ENCODE measurements at places on chromosomes 3 and 15.
A peak's percentile ranks its signal among the peaks of the same experiment; 100 is the strongest.

GRCh38 chr3:25493246-25493645 lies 65.2 kb downstream of the RARB start:
- peak; percentile 84 for DNase-seq

DNA sequence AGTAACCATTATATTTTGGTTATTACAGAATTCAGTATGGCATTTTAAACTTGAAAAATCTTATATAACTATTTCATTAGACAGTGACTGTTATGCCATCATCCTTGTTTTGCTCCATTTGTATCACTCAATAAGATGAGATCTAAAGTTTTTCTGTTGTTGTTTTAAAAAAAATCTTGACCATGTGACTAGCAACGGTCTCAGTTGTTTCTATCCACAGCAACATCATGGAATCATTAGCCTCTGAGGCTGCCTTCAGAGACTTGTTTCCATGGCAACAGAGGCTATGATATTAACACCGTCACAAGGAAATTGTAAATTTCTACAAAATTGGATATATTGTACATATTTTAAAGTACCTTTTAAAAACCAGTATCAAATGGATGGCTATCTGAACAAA lies 129.8 kb downstream of the DLG1 start:
- DNase-seq, result peak; percentile 56

DNA sequence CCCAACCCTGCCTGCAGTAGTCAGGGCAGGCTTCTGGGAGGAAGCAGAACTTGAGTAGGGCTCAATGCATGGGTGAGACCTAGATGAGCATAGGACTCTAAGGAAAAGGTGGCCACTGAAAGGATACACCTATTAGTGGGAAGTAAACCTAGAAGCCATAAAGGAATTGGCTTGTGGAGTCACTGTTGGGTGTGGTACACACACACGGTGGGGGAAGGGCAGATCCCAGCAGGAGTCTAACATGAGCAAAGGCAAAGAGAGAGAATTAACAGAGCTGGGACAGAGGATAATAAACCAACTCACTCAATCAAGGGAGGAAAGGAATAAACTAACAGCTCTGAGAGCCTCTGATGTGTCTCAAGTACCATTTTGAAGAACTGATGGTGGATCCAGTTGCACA lies 23.1 kb downstream of the DAPK2 start:
- no peak for DNase-seq

DNA sequence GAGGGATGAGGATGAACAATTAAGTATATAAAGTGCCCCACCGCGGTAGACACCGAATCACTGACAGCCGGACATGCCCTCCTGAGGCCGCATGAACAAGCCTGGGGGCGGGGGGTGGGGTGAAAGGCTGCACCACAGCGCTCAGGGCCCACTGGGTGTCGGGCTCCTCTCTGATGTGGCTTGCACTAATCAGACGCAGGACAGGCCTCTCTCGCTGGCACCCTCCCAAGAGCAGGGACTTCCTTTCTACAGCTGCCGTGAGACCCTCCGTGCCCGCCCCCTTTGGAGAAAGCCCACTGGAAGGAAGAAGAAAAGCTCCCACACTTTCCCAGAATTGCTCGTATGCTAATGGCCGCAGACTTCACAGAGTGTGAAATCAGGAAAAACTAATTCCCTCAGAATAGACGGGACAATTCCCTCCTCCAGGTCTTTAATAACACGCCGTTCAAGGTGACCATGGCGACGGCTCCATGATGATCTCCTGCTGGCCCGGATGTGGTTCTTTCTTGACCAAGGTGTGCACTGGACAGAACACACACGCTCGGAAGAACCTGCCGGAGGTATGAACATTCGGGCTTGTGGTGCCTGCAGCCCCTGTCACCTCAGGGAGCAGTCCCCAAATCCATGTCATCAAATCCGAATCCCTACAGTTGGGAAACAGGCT lies 32.0 kb downstream of the IQSEC1 start:
- DNase-seq, result no peak

- no peak for DNase-seq
These were observed 17.5 kb downstream of the RFTN1 start for GRCh38 chr3:16496008-16496407.

DNA sequence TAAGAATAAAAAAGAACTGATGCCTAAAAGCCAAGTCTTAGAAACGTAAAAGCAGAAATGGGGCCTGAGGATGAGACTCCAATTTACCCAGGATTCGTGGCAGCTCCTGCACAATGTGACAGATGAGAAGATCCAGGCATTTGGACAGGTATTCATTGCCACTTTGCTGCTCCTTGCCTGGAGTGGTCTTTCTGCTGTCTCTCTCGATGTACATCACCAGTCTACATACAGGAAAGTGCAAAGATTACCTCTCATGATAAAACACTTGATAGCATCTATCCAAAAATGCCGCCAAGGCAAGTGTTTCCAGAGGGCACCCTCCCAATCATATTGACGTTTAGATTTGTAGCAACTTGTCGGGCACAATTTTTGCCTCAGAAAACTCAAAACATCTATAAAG lies 244.3 kb downstream of the ULK4 start:
- DNase-seq, result no peak

DNA sequence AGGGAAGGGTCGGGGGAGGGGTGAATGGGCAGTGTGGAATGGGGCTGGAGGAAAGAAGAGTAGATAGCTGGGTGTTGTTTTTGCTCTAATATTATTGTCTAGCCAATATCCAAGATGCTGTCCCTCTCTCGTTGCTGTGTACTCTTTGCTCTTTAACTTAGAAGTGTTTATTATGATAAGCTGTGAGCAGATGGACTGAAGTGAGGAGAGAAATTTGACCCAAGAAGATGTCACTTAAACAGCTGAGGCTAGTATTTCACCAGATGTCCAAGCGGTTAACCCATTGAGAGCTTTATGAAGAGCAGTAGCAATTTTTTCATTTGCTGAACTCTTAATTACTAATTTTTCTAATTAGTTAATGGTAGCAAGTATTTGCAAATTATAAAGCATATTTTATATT lies 212.2 kb upstream of the TP63 start:
- DNase-seq, result no peak

GRCh38 chr3:143525408-143525807 lies 322.9 kb downstream of the SLC9A9 start:
- no peak for DNase-seq

DNA sequence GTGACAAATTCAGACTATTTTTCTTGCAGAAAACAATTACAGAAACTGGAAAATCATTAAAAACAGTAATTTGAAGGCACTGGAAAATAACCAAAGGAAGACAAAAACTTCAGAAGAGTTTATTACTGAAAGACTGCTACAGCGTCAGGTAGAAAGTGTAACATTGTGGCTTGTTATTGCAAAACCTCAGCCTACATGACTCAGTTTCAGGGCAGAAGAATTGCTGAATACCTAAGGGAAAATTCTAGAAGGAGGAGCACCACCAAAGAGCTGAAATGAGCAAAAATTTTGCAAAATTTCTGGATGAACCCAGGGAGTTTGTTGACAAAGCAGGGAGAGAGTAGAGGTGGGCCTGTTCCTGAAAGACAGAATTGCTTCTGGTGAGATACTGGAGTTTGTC lies 219.6 kb downstream of the C3orf38 start:
- no peak for DNase-seq

- DNase-seq, result peak; percentile 93
These were observed 9.7 kb upstream of the LARP6 start for GRCh38 chr15:70863450-70864218.

- peak; percentile 33 for DNase-seq
These were observed 27.1 kb downstream of the DUOX1 start for GRCh38 chr15:45156744-45157455.

GRCh38 chr15:98626153-98626552 lies 22.2 kb upstream of the IGF1R start:
- DNase-seq, result no peak

DNA sequence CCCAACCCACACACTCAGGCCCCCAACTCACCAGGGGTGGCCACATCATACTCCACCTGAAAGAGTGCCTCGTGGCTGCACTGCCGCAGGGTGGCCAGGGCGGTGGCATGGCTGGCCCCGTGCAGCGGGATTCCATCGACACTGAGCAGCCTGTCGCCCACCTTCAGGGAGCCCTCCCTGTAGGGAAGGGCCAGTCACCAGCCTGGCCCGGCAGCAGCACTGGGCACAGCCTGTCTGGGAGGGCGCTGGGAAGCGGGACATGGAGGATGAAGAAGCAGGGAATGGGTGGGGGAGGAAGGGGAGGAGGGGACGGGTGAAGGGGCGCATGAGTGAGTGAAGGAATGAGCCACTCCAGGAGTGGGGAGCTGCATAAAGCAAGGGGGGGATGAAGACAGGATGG lies 18.5 kb downstream of the GRIP2 start:
- DNase-seq, result no peak

DNA sequence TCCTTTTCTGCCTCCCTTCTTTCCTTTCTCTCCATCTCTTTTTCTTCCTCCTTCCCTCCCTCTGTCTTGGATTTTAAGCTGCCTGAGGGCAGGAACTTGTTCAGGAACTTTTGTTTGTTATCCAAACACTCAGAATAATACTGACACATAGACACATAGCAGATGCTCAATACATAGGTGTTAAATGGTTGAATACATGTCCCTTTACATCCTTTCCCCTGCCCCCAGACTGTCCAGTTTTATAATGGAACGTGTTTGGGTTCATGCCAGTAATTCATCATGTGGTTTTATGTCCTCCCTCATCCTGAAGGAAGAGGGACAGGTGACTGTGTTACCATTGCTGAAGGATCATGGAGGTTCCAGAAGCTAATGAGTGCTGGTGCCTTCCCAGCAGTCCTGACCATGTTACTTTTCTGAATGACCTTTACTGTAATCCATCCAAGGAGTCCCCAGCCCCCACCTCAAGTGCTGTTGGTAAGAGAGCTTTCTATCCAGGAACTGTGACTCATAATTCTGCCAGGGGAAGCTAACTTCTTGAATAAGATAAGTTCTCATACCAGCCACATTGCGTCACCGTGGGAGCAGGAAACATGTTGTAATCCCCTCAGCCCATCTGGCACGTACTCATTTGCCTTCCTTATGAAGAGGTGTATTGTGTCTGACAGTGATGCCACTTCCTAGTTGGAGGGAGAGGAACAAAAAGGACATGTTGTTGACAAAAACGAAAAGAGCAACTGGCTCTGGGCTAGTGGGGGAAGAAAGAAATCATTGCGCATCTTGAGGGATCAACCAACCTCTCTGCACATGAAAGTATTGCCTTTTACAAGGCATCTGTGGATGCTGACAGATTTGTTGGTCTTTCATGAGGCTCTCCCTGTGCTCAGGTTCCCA lies 52.4 kb downstream of the IL1RAP start:
- peak; percentile 100 for DNase-seq

DNA sequence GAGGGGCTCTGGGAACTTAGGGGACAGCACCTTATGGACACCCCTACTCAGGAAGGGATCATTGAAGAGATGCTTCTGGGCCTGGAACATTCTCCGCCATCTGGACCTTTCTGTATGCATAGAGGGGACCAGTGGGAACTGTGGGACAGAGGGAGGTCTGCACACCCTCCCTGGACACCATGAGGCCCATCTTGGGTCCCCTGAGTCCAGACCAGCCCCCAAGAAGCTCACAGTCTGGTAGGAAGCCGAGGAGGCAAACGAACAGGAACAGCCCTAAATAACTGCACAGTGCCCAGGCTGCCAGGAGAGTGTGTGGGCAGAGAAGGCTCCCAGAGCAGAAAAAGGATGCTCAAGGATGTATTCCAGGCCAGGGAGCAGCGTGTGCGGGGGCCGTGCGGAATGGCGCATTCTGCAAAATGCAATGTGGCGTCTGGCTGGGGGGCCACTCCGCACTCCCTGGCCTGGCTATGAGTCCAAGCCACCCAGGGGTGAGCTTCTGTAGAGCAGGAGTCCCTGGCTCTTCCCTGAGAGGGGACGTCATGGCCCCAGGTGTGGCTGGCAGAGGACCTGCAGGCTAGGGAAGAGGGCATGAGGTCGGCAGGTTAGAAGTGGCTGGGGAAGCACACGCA lies 24.5 kb upstream of the KLF13 start:
- DNase-seq, result no peak

GRCh38 chr15:32859251-32859650 lies 141.4 kb downstream of the GREM1 start:
- DNase-seq, result no peak

- DNase-seq, result no peak
These were observed 26.9 kb upstream of the MYO1E start for GRCh38 chr15:59399465-59400102.

DNA sequence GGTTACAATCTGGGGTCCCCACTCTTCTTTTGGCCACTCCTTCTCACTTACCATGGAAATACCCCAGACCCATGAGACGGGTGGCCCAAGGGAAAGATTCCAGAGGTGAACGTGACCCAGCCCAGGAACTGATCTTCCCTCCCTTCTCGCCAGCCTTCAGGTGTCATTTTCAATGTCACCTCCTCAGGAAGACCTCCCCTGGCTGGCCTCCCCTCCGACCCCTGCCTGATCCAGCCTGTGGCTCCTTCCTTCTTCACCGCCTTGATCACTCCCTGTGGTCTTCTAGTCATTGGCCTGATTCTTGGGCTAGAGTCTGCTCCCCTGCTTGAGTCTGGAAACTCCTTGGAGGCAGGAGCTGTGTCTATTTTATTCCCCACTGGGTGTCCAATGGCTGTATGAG lies 146.1 kb downstream of the SMAD6 start:
- no peak for DNase-seq

- DNase-seq, result no peak
These were observed 101.2 kb downstream of the CHST2 start for GRCh38 chr3:143220741-143221140.

DNA sequence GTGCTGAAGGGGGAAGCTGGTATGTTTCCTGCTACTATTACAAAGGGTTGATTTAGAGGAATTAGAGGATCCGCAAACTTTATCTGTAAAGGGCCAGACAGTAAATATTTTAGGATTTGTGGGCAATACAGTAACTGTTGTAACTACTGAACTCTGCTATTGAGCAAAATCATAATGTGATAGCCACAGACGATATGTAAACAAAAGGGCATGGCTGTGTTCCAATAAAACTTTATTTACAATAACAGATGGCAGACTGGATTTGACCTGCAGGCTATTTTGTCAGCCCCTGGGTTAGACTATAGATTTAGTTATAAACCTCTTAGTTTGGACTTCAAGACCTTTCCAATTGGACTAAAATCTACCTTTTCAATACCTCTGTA lies 27.8 kb upstream of the KCNMB2 start:
- DNase-seq, result no peak

- peak; percentile 63 for DNase-seq
These were observed 13.0 kb downstream of the THBS1 start for GRCh38 chr15:39593656-39594445.

GRCh38 chr3:187841560-187841959 lies 96.3 kb upstream of the BCL6 start:
- DNase-seq, result peak; percentile 81

- peak; percentile 95 for DNase-seq
These were observed 93.0 kb upstream of the LPP start for GRCh38 chr3:188060840-188061544.

DNA sequence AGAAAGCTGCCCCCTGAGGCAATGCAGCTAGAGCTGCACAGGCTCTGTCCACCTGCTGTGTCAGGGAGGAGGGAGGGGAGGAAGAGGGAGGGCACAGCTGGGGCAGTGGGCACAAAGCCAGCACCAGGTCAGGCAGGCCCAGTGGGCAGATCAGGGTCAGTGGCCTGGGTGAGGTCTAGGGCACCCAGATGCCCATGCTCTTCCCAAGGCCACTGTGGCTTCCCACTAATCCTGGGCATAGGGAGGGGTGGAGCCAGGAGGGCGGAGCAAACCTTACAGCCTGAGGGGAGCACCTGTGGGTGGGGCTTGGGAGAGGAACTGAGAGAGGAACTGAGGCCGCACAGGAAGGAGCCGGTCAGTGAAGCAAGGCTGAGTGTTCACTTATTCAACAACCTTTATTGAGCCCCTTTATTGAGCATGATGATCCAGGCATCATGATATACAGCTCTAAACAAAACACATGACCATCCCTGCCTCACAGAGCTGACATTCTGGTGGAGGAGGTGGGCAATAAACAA lies 55.0 kb downstream of the RHCG start:
- DNase-seq, result no peak

GRCh38 chr15:101611580-101612299 lies 40.4 kb downstream of the TM2D3 start:
- no peak for DNase-seq

Measured in M059J (cell line).